IPS DF 6.9 (cell line): ENCODE measurements at places on chromosomes 12 and 14.

DNA sequence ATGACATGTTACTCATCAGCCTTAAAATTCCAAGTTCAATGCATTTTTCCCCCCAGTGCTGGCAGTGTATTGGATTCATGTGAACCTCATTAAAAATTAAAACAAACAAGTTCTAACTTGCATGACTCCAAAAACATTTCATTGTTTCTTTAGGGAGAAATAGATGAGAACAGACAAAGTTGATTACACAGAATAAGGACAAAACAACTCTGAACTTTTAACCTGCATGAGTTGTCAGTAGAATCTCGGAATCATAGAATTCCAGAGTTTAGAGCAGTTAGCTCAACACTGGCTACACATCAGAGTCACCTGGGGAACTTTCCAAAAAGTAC lies 127.5 kb downstream of the TMX1 start:
- no peak for DNase-seq

DNA sequence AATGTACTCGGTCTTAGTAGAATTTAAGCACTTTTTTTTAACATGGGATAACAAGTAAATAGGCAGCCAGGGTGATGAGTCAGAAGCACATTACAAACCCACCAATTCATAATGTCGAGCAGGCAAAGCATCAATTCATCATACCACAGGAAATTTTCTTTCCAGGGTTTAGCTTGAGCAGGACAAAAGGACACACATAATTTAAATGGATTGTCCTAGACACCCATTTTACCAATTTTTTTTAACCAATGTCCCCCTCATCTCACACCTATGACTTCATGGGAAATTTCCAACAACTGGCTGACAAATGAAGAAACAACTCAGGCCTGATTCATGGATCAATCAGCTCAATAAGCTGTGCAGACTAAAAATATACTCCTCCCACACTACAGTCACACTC lies 58.8 kb upstream of the FOXG1 start:
- no peak for DNase-seq

- no peak for DNase-seq
Measured at GRCh38 chr12:51389302-51389999, 1.8 kb downstream of the GALNT6 start.

GRCh38 chr14:105168496-105168978 lies at the start of gene JAG2:
Gene JAG2, minus strand, starts transcription at chr14:105168776. Its CDS starts 356 bp downstream, at chr14:105168420.
- DNase-seq = no peak

DNA sequence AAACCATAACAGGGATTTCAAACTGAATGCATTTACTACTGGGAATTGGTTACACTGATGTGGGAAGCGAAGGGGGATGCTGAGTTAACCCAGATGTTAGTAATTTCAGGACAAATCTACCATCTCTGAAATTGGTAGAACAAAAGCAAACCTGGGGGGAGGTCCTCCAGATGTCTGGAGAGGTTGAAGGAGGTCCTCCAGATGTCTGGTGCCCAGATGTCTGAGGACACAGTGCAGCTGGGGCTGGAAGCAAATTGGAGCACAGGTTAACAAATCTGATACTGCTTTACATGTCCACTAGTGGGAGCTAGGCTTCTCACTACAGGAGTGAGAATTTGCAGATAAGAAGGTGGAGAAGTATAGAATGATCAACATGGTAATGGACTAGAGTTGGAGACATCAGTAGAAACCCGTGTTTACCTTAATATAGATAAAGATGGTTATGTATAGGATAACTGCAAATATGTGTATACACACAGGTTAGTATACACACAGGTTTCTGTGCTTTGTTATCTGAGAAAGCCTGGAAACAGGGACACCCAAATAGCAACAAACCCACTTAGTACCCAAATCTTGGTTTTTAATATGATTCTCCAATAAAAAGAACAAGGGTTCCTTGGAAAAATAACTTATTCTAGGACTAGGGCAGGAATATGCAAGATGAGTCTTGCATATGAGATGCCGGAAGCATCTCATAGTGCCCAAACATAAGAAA lies 162.5 kb downstream of the C12orf50 start:
- no peak for DNase-seq

GRCh38 chr14:75279153-75279762 lies 630 bp downstream of the FOS start:
- DNase-seq = no peak

DNA sequence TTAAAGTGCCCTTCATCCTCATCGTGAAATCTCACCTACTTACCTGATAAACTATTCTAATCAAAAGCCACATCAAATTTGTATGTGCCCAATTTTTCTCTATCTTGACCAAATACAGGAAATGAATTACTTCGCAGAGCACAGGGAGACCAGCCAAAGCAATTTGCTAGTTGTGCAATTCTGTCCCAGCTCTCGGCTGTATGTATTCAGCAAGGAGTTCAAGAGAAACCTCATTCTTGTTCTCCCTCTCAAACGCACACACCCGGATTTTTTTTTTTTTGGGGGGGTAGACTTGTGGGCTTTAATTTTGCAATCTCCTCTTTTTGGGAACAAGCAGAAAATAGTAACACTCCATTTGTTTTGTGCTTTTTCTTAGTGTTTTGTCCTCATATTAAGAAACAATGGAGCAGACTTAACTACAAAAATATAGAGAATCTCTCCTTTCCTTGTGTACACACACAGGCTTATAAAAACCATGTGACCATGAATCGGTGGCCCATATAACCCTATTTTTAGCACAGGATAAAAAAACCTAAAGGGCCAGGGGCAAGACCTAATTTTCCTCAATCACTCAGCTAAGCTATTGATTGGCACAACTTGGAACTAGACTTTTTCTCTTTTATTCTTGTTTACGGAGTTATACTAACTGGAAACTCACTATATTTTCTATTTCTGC lies 64.2 kb downstream of the MBIP start:
- DNase-seq = no peak

DNA sequence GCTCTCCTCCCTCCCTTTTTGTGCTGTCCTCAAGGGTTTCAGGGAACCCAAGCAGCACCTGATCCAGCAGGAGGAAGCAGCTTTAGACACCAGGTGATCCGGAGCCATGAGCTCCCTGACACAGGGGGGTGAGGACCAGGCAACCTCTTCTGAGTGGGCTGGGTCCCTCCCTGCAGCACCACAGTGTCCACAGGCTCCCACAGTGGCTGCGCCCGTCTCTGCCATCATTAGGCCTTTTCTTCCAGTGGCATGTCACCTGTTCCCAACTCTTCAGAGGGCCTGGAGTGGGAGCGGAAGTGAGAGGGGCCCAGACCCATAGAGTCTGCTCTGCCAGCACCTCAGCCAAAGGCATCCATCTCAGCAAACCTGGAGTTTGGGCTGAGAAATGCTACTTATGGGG lies 421 bp upstream of the KRT76 start:
- no peak for DNase-seq
